Left ventricle myocardium inferior (tissue), 1 donor: ENCODE measurements at places on chromosomes 4 and X.

DNA sequence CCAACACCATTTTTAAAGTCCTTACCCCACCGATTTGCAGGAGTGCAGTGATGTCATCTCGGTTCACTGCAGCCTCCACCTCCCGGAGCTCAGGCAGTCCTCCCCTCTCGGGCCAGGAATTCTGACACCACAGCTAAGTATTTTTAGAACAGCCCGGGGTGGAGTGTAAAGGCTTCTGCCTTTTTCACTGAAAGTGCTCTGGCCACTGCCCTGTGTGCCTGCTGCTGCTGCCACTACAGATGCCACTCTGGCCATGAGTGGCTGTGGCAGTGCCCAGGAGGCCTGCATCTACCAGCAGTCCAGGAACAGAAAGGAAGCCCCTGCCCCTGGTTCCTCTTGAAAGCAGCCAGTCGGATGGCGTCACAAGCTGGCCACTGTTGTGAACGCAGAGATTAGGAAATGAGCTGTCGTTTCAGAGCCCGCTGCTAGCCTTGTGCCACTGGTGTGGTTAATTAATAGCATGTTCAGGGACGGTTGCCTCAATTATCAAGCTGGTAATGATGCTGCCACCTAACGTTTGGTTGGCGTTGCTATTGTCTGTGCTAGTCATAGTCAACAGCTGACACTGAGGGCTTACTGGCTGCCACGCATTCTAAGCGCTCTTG is 23.6 kb upstream of the TBC1D14 start:
- peak; percentile 64 for DNase-seq

GRCh38 chr4:36317721-36318120 is 36.3 kb downstream of the DTHD1 start:
- DNase-seq, result no peak

GRCh38 chrX:154742613-154743012 is 8.3 kb downstream of the GAB3 start:
- no peak for DNase-seq

- DNase-seq, result no peak
Measured at GRCh38 chr4:25756503-25756902, 100.9 kb downstream of the SLC34A2 start.

GRCh38 chr4:19780871-19781270 is 470.8 kb upstream of the SLIT2 start:
- no peak for DNase-seq

DNA sequence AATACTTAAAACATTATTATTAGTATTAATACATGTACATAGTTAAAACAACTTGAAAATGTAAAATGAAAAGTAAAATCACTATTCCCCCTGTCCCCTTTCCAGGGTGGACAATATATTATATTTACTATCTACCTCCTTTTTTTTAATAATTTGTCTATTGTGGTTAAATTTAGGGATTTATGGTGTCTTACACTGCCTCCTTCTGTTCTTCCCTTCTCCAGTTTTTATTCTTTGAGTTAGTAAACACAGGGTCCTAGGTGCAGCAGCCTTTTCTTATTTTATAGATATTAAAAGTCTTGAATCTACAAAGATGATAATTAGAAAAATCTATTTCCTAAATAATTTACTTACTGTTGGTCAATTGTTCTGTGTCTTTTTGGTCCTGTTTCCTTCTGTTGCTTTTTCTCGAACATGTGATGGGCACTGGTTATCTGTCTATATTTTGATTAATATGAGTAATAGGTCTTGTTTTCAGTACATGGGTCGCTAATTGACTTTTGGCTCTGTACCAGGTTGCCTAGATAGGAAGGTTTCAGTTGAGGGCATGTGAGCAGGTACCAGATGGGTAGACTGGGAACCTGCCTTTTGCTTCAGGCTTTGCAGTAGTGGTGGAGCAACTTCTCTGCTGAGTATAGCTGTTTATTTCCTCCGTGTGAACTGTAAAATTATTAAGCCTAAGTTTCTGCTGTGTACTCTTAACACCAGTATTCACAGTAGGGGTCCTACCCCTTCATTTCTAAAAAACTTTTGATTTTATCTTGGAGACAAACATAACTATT is 1.1 kb downstream of the NUDT9 start:
- DNase-seq, result no peak

GRCh38 chrX:47221756-47222155 is 3.3 kb downstream of the CDK16 start:
- DNase-seq, result no peak

- no peak for DNase-seq
Measured at GRCh38 chrX:39808471-39808917, 289.3 kb downstream of the BCOR start.

GRCh38 chr4:151049430-151049884 is 34.4 kb upstream of the LRBA start:
- DNase-seq, result no peak

DNA sequence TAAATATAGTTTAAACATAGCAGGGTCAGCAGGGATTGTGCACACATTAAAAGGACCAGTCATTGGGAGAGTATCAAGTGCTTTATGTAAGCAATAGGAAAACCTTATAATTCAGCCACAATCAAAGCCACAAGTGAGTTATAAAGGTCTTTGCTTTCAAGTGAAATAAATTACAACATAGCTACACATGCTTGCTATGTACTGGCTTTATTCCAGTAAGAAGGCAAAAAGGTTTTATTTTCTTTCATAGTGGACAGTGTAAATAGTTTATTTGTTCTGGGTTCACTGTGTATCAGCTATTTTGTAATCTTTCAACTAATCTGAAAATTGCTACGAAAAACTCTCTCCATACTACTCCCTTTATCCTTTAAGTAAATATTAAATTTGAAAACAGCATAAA is 691.4 kb downstream of the PCDH7 start:
- no peak for DNase-seq

DNA sequence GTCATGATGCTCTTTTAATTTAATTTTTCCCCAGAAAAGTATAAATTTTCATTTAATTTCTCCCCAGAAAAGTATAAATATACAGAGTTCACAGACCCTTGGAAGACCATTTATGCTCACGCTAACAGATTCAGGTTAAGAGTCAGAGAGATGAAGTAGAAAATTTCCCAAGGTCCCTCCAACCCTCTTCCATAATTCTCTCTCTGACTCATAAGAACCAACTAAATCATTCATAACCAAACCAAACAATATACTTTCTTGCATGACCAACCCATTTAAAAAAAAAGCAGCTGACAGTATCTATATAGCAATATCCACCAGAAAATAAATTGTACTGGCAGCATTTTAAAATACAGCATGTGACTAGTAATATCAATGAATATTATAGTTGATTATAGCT is 3.9 kb downstream of the KLHL8 start:
- no peak for DNase-seq
